HT1080 (cell line): ENCODE measurements at places on chromosomes 11 and 22. TPM values are rescaled to one million over a fixed set of nuclear protein-coding genes. Genes with fewer than 3 reads are reported as not detected.

SCUBE1 gene
- total RNA-seq = 0.10 TPM in 1 of 2 replicates, not detected in the other

HSPB2 gene
- total RNA-seq = not detected in 2 replicates

SLC17A6 gene
- total RNA-seq = not detected in 2 replicates

FOXRED2 gene
- 20.9 and 26.7 TPM in 2 replicates for total RNA-seq

P2RY6 gene
- 0.33 TPM in 1 of 2 replicates, not detected in the other for total RNA-seq

WNT11 gene
- total RNA-seq = not detected in 2 replicates

ELP4 gene
- 16.8 and 19.7 TPM in 2 replicates for total RNA-seq

GAL gene
- not detected in 2 replicates for total RNA-seq

CALCA gene
- total RNA-seq = not detected in 2 replicates

OR52E8 gene
- total RNA-seq = not detected in 2 replicates

KMT5B gene
- 18.0 and 19.8 TPM in 2 replicates for total RNA-seq

SLC2A11 gene
- 1.4 and 3.2 TPM in 2 replicates for total RNA-seq

TRIM22 gene
- total RNA-seq = 12.3 and 18.4 TPM in 2 replicates

OSBP2 gene
- total RNA-seq = 22.5 and 24.3 TPM in 2 replicates

SYNGR1 gene
- total RNA-seq = 12.7 and 12.8 TPM in 2 replicates

FJX1 gene
- total RNA-seq = 29.4 and 32.3 TPM in 2 replicates

KRTAP5-2 gene
- total RNA-seq = not detected in 2 replicates

APOBEC3G gene
- total RNA-seq = 8.0 and 11.3 TPM in 2 replicates

ADM2 gene
- 0.67 and 0.79 TPM in 2 replicates for total RNA-seq

MIOX gene
- 0.13 TPM in 1 of 2 replicates, not detected in the other for total RNA-seq

ST14 gene
- 0.07 and 0.31 TPM in 2 replicates for total RNA-seq

BIK gene
- 0.14 and 0.50 TPM in 2 replicates for total RNA-seq
